ENCODE measurements at places on chromosomes 3 and 15.
A peak's percentile ranks its signal among the peaks of the same experiment; 100 is the strongest.

DNA sequence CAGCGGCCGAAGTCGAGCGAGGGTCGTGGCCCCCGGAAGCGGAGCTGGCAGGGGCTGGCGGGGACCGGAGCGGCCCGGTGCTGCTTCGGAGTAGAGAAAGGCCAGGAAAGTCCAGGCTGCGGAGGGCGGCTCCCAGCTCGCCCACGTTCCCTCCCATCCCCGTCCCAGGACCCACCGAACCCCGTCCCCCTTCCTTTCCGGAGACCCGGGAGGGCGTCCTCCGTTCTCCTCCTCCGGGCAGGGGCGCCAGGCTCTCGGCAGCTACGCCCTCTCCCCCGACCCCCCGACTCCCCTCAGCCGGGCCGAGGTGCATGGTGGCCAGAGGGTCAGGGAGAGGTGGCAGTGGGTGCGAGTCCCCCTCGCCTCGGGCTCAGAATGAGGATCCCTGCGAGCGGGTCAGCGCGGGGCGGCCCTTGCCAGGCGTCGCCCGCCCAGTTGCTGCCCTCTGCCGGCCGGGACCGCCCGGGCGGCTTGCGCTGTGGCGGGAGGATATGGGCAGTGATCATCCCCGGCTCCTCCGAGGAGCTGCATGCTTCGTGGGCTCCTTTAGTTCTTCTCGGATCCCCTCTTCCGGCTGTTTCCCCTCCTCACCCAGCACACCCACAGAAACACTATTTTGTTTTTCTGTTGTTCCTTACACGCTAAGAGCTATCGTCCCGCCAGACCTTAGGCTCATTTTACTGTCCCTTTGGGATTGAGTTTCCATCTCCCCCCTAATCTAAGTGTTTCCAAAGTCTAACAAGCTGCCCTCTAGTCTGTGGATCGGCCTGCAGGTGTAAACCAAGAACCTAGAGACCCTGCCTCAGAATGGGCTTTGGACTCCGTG, 744 bp upstream of the ALDH1A2 start:
- no peak for DNase-seq

DNA sequence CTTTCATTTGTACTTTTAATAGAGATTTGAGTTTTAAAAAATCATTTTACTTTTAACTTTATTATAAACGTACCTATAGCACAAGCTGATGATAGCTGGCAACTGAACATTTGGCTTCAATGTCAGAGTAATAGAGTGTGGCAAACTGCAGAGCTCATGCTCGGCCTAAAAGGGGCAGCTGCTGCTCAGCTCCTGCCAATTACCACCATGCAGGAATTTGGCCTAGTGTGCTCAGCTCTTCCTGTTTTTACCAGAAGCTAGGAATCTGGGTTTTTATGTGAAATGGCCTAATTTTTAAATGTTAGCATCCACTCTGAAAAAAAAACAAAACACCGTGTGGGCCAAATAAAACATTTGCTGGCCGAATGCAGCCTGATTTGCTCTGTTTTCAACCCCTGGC, 1.8 kb downstream of the IFT122 start:
- no peak for DNase-seq

- DNase-seq = peak; percentile 43
Observed at GRCh38 chr3:169863458-169863899, 6.3 kb downstream of the LRRC31 start.

DNA sequence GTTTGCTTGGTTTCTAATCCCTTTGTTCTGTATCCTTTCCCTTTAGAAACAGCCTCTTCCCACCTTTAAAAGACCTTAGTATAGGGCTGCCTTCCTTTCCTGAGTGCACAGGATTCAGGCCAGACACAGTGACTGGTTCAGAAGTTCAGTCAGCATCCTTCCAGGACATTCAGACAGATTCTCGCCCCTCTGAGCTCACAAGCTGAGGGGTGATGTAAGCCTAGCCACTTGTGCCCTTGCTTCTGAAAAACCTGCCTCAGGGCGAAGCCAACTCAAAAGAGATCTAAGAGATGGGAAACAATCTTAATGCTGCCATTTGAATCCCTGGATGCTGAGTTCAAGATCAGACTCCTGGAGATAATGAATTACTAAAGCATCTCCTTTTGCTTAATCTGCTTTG, 6.7 kb upstream of the NSMCE3 start:
- no peak for DNase-seq

- no peak for DNase-seq
Observed at GRCh38 chr3:188446014-188446413, 292.1 kb downstream of the LPP start.

DNA sequence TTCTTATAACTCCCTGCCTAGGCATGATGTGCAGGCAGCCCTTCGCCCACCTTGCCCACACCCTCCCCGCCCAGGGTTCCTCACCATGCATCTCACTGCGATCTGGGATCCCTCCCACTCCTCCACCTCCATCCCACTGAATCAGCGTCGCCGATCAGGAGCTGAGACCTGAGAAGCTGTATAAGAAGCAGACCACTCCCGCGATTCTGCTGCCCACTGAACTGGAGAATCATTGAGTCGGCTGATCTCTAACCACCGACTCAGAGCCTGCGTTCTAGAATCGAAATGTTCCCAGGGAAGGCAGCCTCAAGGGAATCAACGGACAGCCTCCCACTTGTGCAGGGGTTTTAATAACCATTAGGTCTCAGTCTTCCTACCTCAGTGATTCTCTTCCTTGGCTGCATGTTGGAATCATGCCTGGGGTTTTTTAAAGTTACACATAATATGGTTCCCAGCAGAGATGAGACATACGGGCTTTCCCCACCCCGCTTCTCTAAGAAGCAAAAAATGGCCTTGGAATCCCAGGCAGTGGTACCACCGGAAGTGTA, 60.2 kb downstream of the TMEM44 start:
- DNase-seq = no peak

DNA sequence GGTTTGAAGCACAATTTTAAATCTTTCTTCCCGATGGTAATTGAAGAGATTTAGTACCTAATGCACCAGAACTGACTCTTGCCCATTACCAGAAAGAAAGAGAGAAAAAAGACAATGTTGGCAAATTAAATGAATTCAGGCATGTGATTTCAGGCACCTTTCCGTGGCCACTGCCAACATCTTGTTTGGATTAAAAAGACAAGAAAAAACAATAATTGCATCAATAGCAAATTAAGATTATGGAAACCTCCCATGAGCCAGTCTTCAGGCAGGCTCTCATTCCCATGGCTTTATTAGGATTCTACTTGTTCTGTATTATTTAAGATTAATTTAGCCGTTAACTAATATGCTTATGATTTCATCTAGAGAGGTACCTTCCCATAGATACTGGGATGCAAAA, 193.0 kb downstream of the GREM1 start:
- DNase-seq = no peak

GRCh38 chr3:117998071-117998470, 1036.6 kb downstream of the IGSF11 start:
- DNase-seq = no peak

DNA sequence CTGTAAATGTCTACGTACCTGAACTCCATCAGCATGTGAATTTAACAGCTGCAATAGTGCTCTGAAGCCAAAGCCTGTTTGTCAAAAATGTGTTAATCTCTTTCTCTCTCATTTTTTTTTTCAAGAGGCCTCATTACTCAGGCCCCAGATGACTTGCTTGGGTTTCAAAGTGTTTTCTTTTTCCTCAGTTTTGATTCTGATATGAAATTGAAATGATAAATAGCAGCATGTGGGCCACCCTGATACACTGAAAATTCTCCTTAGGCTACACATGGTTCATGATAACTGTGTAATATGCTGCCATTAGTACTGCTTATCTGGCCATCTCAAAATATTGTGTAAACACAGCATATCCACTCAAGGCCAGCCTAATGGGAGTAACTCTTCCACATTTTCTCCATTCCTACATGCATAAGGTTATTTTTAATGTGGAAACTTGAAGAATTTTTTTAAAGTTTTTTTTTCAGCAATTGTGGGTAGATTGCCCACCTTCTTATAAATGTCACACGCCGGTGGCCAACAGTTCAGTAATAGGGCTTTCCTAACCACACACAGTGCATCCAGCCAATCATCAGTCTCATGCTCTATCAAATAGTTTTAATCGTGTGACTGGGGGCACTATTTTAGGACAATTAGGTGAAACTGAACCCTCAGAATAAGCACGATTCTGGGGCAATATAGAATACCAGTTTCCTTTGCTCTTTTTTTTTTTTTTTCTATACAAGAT, 13.1 kb upstream of the DENND4A start:
- no peak for DNase-seq

GRCh38 chr15:29472901-29473445, 203.4 kb upstream of the NSMCE3 start:
- DNase-seq = no peak

GRCh38 chr15:92733934-92734521, 78.5 kb upstream of the FAM174B start:
- DNase-seq = no peak

DNA sequence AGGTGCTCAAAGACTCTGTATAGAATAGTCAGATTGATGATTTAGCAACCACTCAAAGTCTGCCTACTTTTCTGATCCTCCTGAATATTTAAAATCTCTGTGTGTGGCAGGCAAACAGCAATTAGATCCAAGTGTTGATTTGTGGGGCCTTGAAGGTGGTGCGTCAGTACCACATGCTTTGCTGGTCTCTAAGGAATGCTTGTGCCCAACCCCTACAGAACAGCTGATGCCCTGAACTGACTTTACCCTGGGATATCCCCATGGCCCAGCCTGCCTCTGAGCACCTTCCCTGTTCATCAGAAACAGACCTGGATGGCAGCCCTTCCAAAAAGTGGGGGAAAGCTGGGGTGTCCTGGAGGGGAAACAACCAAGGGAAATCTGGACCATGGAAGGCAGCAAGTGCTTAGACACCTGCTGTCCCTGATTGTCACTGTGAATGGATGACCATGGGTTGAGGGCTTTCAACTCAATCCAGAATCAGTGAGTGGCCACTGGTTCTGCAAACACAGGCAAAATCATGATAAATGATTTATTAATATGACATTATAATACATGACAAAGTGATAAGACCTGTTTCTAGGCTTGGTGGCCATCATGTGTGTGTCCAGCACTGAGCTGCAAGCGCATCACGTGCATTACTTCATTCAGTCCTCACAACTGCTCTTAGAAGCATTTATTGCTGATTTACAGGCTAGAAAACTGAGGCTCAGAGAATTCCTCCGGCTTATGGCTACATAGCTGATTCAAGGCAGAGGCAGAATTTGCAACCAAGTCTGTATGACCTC, 76.1 kb upstream of the TPM1 start:
- no peak for DNase-seq

DNA sequence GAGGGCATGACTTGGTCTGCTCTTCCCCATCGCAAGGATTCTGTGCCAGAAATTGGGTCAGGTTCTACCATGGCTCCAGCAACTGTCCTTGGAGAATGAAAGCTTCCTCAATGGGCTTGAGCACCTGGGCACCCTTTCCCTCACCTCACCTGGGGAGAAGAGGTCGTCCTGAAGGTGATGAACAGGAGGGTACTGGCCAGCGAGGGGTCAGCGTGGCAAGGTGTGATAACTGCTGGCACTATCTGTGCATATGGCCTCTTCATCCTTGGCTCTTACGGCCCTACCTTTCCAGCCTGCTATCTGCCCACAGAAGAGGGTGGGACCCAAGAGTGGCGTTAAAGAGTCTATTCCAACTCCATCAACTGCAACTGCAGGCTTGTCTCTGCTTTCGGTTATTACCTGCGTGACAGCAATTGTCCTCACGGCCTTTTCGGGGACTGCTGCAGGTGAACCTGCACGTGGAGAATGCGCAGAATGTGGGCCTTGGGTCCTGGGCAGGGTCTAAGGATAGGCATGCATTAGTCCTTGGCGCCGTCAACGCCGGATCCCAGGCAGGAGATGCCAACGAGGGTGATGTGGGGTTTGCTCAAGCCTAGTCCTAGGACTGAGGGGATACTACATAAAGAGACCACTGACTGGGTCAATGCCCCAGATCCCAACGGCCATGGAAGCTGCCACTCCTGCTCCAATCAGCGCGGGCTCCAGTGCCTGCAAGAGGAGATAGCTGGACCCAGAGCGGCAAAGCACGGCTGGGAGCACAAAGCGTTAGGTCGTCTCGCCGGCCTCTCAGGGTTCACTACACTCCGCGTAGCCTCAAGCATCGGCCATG, 625 bp upstream of the RBM15B start:
- no peak for DNase-seq

DNA sequence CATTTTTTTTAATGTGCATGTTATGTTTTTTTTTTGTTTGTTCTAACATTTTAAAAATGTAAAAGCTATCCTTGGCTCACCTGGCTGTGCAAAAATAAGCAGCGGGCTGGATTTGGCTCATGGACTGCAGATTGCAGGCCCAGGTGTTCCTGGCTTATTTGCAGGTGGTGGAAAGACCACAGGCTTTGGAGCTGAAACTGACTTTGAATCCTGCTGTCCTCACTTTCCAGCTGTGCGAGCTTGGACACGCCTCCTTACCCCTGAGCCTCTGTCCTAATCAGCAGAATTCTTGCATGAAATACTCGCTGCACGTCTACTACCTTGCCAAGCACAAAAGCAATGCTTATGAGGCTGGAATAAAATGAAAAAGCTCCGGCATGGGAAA, 188.7 kb upstream of the TPM1 start:
- DNase-seq = no peak

DNA sequence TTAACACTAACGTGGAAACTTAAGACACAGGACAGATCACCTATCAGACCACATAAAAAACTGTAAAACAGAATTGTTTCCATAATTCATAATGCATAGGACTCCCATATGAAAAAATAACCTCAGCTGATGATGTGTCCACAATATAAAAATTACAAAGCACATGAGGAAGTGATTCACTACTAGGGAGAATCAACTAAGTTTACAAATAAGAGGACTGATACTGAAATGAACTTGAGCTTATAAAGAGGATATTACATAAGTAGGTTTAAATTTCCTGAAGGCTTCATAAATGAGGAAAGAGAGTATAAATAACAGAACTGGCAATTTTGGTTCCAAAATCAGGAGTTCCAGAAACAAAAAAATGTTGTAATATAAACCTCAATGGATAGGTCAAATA, 111.9 kb downstream of the SAMMSON start:
- no peak for DNase-seq

- DNase-seq = no peak
Observed at GRCh38 chr15:62828364-62828763, 214.2 kb upstream of the TPM1 start.

DNA sequence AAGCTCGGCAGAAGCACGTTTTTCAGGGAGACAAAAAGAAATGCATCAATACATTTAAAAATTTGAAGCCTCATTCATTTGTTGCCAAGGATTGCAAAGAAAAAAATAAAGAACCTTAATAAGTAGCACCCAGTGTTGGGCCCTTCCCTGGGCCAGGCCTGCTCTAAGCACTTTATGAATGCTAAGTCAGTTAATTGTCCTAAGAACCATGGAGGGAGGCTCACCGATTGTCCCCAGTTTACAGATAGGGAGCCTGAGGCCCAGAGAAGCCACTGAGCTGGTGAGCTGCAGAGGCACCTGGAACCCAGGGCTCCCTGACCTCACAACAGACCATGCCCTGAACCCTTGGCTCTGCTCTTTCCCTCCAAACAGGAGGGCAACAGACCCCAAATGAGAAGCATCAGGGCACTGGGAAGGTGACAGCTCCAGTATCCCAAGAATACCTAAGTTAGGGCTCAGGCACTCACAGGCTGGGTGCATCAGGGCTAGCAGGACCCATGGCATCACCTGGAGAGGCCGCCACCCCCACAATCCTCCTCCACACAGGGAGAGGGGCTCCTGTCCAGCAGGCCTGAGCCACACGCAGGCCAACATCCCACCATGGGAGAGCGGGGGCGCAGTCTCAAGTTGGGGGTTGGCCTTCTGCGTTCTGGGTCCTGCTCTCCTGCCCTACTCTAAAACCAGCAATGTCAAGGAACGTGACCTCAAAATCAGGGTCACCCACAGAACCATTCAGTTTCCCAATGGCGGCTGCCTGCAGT, 3.9 kb downstream of the GRIP2 start:
- DNase-seq = no peak
